ENCODE measurements at places on chromosomes 16 and 17.

DNA sequence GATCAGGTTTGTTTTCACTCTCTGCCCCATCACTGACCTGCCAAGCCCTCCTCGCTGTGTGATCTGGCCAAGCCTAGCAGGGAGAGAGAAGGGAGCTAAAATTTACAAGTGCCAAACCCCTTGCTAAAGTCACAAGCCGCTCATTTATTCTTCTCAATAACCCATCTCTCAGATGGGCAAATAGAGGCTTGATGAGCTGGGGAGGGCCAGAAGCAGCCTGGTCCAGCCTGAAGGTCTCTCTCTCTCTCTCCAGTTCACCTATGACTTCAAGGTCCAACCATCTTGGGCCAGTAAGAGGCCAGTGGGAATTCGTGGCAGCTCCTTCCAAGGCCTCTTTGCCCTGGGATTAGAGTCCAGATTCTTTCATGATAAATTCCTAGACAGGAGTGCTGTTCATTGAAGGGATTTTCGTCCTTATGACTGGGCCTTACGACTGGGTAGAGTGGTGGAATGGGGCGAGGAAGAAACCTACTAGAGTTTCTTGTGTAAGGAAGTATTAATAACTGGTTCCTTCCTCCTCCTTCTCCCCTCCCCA is 3.4 kb downstream of the CA7 start:
- no peak for DNase-seq

- DNase-seq: no peak
Measured at GRCh38 chr17:77297693-77298666, 157.2 kb downstream of the SEC14L1 start.

- DNase-seq: no peak
Measured at GRCh38 chr16:10993649-10994048, 49.3 kb downstream of the CLEC16A start.

GRCh38 chr17:9790889-9791876 is at the start of gene DHRS7C:
Gene DHRS7C (minus strand): TSS chr17:9791592. CDS start chr17:9791284, 308 bp downstream.
- no peak for DNase-seq

- DNase-seq: no peak
Measured at GRCh38 chr17:34997355-34997862, 17.1 kb downstream of the LIG3 start.

DNA sequence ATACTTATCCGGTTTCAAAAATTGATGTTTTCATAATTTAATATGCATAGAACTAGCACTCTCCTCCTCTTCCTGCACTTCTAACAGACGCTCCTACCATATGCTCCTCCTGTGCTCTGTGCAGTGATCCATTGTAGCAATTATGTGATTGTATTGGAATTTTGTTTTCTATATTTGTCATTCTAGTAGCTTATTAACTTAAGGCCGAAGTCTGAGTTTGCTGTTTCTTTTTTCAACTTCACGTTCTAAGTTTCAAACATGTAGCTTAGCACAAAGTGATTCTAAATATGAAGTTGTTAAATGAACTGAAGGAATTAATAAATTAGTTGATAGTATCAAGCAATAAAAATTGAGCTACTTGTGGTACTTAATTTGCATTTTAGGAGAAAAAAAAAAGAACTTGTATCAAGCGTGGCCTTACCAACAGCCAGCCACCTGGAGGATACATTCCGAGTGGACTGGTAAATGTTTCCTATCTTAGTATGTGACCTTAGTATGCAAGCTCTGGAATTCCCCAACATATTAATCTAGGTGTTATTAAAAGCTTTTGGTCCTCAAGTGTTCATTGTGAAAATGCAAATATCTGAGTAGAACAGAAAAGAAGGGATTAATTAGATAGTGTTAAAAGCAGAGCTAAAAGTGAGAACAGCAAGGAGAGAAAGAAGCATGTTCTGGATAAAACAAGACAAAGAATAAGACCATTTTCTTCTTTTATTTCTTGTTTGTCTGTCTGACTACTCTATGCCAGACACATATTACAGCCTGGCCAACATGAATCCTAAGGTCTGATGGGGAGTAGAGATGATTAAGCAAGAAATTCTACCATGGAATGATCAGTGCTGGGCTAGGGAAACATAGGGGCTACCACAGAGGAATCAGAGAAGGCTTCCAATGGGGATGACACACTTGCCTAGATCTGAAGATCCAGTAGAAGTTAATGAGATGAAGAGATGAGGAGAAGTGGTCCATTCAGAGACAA is 290.4 kb upstream of the MON1B start:
- DNase-seq: no peak

DNA sequence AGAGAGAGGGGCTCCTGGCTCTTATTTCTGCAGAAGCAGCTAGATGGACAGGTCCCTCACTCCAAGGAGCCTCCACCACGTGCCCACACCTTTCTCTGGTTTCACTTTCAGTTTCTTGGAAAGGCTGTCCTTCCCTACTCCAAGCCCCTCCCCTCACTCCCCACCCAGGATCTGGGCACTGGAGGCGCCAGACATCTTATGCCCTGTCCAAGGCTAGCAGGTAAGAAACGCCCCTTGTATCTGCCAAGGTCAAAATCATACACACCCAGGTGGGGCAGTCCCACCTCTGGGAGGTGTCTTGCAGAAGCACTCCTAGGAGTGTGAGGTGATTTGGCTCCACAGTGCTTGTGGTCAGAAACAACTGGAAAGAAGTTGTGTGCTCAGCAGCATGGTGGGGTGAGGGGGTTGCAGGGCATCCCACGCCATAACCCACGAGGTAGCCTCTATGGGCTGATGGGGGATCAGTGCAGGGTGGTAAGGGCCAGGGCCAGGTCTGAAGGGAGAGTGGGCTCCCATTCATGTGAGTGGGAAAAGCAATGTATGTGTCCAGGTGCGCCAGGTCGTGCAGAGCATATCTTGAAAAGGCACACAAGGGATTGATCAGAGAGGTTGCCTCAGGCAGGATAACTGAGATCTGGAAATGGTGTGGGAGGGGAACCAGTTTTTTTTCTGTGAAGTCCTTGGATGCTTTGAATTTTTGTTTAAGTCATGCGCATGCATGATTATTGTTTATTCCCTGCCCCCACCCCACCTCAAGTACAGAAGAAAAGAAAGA is 31.8 kb upstream of the PRM1 start:
- DNase-seq: no peak

- no peak for DNase-seq
Measured at GRCh38 chr16:85321509-85322271, 209.4 kb upstream of the CIBAR2 start.

GRCh38 chr17:79788989-79789942 is 7.6 kb downstream of the CBX8 start:
- DNase-seq: no peak

- DNase-seq: no peak
Measured at GRCh38 chr16:53583401-53583800, 80.4 kb upstream of the AKTIP start.

DNA sequence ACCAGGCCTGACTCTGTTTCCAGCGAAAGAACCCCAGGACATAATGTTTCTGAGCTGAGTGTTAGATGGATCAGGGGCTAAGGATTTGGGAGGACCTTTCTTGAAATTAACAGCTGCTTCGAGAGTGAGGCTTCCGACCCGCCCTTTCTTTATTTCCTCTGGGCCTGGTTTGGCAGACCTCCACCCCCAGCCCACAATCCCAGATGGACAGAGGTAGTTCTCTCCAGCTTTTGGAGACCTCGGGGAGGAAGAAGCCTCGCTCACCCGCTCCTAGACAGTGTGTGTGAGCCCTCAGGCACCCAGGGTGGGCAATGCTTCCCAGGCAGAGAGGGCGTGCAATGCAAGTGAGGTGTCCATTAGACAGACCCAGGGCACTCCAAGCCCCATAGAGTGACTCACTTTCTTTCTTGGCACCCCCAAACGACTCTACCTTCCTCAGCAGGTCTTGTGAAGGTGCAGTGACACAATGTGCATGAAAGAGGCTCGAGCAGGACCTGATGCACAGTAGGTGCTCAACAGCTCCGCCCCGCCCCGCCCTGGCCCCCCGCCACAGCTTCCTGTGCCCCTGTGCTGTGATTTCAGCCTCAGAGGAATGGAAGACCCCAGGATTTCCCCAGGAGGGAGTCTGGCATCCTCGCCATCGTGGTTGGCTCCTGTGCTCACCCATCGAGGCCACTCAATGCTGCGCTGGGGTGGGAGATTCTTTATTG is 50.7 kb upstream of the TOB1 start:
- no peak for DNase-seq

DNA sequence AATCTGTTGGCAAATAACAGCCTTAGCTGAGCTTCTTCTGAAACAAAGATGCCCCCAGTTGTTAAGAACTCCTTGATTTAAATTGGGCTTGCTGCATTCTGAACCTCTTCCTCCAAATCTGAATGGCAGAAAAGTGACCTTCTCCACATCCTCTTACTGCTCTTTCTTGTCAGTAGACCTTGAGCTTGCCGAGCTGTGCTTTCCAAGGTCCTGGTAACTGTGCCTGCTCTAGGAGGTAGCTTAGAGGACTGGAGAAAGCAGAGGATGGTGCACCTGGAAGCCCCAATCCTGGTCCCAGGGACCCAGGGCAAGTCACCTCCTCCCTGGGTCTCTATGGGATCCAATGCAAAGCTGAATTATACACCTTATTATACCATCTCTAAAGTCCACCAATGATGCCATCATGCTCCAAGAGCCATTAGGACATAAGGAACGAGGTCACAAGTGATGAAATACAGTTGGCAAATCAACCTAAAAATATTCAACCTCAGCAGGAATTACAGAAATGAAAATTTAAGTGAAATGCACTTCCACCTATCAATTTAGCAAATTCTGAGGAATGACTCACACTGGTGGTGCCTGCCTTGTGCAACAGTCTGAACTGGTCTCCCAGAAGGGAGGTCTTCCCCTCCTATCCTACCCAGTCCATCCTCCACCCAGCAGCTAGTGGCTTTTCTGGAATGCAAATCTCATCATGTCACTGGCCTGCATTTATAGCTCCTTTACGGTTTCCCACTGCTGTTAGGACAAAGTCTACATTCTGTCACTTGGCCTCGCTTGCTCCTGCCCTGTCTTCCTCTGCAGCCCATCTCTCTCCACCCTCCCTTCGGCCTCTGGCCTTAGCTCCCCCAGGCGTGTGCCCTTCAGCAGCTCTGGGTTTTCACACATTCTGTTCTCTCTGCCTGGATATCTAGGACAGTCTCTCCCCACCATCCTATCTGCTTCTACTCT is 36.6 kb downstream of the TOM1L2 start:
- no peak for DNase-seq

DNA sequence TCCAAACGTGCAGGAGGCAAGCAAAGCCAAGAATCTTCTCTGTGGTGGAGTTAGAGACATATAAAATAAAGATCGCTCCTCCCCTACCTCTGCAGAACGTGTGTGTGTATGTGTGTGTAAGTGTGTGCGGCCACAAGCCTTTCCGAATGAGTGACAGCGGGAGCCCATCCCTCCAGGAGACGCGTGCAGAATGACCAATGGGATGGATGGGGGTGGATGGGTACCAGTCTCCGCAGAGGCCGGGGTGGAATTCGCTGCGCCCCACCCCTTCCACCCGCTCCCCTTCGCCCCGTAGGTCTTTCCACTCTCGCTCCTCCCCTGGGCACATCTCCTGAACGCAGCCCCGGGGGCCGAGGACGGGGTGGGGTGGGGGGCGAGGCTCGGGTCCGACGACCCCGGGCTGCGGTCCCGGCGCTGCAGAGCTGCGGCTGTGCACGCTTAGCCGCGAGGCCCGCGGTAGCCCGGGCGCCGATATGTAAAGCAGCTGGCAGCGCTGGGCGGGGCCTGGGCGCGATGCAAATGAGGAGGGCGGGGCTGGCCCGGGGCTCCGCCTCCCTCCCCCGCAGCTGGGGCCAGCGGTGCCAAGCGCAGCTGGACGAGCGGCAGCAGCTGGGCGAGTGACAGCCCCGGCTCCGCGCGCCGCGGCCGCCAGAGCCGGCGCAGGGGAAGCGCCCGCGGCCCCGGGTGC is at the start of gene PRKCB:
TSS of gene PRKCB (plus strand) at position 594 of the 688 bp plus-strand sequence.
- DNase-seq: peak; percentile 82

GRCh38 chr16:86918637-86919036 is 340.3 kb downstream of the FOXL1 start:
- DNase-seq: no peak

DNA sequence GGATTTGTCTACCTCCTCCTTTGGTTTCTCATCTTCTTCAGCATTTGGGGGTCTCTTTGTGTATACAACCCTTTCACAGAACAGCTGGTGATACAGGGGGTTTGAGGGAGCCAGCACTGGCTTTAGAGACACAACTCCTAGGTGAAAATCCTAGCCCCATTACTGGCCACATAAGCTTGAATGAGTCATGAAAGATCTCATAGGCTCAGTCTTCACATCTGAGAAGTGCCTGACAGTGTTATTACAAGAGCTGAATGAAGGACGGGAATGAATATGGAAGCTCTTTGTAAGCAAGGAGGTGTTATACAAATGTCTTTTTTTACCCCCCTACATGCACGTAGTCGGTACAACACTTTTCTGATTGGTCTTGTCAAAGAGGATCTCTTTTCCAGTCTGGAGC is 1.7 kb upstream of the B4GALNT2 start:
- DNase-seq: no peak
